Head of caudate nucleus (tissue), 42 donors: ENCODE measurements at places on chromosomes 1 and 21.

- DNase-seq = no peak
Observed at GRCh38 chr1:215992620-215993019, 425.5 kb downstream of the KCTD3 start.

GRCh38 chr1:199854686-199855321 is 172.7 kb upstream of the NR5A2 start:
- DNase-seq = no peak

DNA sequence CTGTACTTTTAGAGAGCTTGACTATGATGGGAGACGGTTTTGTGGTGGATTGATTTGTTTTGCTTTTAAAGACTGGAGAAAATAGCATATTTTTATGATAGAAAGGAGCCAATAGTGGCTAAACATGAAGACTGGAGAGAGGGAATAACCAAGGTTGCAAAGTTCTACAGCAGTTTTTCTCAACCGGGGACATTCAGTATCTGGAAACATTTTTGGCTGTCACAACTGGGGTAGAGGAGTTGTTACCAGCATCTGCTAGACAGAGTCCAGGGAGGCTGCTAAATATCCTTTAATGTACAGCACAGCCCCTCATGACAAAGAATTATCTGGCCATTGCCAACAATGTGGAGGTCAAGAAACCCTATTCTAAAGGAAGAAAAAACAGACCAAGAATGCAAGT is 38.4 kb upstream of the RAP1A start:
- DNase-seq = no peak

- no peak for DNase-seq
Observed at GRCh38 chr1:198902655-198903054, 263.8 kb downstream of the PTPRC start.

DNA sequence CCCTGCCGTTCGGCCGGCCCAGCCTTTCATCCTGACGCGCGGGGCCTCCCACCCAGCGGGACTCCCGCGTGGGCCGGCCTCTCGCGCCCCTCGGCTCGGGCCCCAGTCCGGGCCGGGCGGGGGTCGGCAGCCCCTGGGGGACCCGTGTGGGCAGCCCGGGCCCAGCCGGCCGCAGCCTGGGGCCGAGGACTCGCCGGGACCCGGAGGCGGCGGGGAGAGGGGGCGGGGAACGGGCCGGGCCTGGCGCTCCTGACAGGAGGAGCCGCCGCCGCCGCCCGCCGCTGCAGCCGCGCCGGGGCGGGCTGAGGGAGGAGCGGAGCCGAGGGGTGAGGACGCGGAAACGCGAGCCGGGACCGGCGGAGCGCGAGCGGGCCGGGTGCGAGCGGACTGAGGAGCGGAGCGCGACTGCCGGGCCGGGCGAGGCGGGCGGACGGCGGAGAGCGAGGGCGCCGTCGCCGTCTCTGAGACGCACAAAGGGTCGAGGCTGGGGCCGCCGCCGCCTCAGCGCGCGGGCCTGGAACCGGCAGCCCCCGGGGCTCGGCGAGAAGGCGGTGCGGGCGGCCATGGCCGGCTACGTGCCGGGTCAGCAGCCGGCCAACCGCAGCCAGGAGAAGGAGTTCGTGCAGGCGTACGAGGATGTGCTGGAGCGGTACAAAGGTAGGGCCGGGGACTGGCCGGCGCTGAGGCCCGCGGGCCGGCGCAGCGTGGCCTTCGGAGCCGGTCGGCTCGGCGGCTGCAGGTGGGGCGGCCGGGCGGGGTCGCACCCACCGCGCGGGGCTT is 79.1 kb downstream of the NDUFS5 start:
- peak; percentile 80 for DNase-seq

DNA sequence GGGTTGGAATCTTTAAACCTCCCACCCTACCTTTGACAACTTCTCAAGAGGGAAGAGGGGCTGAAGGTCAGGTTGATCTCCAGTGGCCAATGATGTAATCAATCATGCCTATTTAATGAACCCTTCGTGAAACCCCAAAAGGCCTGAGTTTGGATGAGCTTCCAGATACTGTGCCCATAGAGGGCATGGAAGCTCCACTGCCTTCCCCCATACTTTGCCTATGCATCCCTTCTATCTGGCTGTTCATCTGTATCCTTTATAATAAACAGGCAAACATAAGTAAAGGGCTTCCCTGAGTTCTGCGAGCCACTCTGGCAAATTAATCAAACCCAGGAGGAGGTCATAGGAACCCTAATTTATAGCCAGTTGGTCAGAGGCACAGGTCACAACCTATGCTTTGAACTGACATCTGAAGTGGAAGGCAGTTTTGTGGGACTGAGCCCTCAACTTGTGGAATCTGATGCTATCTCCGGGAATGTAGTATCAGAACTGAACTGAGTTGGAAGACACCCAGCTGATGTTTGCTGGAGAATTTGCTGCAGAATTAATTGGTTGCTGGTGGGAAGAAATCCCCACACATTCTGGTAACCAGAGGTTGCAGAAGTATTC is 24.8 kb downstream of the S100A10 start:
- DNase-seq = no peak

DNA sequence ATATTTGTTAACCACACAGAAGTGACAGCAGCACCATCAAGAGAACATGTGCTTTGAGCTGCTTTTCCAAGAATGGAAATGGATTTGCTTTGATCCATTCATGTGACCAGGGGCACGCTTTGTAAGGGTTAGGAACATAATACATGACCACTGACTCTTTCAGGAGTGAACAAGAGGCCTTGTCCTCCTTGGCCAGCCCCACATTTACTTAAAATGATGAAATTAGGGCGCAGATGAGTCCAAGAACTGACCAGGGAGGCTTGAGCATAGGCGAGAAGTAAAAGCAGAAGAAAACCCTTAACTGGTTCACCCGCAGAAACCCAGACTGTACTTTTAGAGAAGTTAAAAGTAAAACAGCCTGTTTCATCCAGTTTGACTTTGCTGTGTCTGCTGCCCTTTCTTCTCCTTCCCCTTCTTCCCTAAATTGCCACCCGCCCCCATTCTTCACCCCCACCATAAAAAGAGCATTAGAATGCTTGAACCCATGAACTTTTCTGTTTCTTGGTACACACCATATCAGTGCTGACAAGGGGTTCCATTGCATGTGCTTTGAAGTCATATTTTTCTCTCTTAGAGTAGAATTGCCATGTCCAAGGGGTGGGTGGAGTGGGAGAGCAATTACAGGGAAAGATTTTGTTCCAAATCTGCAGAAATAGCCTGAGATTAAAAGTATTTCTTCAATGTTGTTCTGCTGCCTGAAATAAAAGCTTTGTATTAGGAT is 2.6 kb upstream of the GLUL start:
- DNase-seq = no peak

DNA sequence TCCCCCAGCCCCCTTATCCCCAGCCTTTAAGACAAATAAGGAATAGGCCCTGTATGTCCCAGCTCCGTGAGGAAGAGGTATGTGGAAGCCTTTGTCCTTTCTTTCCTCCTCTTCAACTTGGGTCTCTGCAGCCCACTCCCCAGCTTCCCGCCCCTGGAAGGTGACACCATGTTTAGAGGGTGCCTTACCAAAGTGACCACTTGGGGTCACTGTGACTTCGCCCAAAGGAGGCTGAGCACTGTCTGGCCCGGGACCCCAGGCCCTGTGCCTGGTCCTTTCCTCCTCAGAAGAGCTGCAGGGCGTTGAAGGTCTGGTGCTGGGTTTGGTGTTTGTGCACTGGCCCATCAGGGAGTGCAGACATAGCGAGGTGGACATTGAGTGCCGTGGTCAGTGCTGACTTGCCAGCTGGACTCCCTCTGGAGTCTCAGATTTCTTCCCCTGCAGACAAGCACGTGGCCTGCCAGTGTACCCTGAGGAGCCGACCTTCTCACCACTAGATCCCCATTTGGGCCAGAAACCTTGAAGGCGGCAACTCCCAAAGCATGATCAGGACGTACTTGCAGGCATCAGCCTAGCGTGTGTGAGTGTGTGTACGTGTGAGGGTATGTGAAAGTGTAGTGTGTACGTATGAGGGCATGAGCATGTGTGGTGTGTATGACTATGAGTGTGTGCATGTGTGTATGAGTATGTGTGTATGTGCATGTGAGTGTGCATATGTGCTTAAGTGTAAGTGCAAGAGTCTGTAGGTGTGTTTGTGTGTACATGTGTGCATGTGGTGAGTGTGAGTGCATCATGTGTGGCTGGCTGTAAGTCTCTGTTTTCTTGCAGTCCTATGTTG is 181.4 kb upstream of the KIAA0040 start:
- peak; percentile 35 for DNase-seq

- DNase-seq = no peak
Observed at GRCh38 chr1:109040627-109040988, 1.3 kb downstream of the WDR47 start.

GRCh38 chr1:214264976-214265375 is 16.0 kb upstream of the SMYD2 start:
- no peak for DNase-seq

- no peak for DNase-seq
Observed at GRCh38 chr1:226653311-226653921, 85.7 kb downstream of the ITPKB start.

- no peak for DNase-seq
Observed at GRCh38 chr1:239810061-239810481, 281.6 kb upstream of the FMN2 start.

DNA sequence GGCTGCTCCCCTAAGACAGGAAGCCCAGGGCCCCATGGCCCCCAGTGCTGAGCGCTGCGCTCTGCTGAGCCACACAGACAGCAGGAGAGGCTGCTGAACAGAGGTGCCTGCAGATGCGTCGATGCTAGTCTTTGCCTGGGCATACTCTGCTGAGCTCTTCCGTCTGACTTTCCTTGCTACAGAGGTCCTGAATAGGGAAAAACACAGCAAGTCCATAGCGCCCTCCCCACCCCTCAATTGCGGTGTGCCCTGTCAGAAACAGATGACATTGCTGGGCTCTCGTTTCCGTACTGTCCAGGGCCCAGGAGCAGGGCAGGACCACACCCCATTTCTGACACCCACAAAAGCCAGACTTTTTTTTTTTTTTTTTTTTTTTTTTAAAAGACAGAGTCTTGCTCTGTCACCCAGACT is 252.5 kb downstream of the SDCCAG8 start:
- no peak for DNase-seq

- DNase-seq = no peak
Observed at GRCh38 chr1:221782477-221782876, 40.6 kb upstream of the DUSP10 start.

DNA sequence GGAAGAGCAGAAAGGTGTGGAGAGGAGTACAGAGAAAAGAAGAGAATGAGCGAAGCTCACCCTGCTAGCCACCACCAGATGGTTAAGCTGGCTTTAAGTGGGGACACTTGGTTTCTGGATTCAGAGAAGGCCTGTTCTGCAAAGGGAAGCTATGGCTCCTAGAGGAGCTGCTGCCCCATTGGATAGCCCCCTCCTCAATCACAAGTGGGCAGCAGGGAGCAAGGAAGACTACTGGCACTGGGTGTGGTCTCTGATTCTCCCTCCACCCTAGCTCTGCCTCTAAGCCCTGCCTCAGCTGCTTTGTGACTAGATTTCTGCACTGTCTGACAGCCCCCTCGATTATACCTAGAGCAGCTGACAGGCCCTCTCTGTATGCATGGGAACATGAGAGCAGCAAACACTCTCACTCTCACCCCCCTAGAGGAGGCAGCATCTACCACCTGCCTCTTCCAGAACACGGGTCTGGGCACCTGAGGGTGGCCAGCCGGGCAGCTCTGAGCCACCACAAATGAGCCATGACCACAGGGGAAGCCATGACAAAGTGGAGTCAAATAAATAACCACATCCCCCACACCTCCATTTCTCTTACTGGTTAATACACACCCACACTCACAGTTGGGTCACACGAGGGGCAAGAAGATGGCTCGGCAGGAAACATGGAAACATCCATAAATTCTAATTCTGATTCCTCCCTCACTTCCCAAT is 13.6 kb downstream of the PLEKHA6 start:
- no peak for DNase-seq

- DNase-seq = peak; percentile 59
Observed at GRCh38 chr1:156052862-156053767, 483 bp downstream of the UBQLN4 start.

GRCh38 chr1:155166471-155167165 is 6.5 kb downstream of the KRTCAP2 start:
- peak; percentile 53 for DNase-seq

- DNase-seq = no peak
Observed at GRCh38 chr1:58778385-58779000, 5.4 kb downstream of the JUN start.

- DNase-seq = no peak
Observed at GRCh38 chr21:39533545-39534380, 79.0 kb upstream of the B3GALT5 start.

DNA sequence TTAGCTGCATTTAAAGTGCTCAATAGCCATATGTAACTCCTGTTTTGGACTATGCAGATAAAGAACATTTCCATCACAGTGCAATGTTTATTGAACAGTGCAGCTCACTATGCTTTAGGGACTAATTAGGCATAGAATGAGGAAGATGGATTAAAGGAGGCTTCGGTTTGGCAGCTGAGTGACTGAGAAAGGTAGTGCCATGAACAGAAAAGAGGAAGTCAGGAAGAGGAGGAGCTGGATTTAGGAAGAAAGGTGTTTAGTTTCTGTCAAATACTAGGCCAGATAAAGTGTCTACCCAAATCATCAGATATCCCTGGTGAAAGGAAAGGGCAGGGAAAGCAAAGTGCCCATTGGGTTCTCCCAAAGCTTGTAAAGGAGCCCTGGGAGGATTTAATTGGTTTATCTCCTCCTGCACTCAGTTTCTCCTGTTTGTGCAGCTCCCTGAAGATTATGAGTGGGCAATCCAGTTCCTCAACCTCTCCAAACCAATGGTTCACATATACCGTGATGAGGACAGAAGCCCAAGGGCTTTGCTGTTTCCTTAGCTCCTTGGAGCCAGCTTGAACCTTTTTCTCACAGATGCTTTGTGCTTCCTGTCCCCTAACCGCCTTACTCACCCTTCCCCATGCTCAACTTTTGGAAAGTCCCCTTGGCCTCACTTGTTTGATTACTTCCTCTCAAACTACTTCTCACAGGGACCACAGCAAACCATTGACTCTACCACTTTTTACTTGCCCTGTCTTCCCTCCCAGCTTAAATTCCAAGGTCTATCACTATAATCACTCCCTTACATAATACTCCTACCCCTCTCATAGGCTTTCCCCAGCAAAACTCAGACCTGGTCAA is 3.5 kb upstream of the RAP1A start:
- no peak for DNase-seq

- no peak for DNase-seq
Observed at GRCh38 chr21:24160528-24160927, 1446.8 kb downstream of the MRPL39 start.

DNA sequence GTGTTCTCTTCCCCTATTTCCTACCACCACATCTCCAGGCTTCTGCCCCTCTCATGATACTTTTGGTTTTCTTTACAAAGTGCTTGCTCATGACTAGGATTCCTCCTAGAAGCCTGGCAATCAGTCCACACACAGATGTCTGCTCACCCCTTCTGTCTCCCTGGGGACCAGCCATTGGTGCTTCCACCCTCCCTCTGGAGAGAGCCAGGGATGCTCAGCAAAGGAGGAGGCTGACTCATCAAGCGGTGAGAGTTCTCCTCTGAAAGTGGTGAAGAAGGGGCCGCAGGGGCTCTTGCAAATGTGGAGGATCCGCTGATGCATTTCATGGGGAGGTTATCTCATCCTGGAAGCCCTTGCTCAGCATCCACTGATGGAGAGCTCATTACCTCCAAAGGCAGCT is 14.5 kb downstream of the NT5C1A start:
- no peak for DNase-seq
